SK-N-SH treated with all-trans-retinoic acid at 6 μM for 48 hours (cell line): ENCODE measurements at places on chromosomes 11 and 22.
A peak's percentile ranks its signal among the peaks of the same experiment; 100 is the strongest.

- no peak for ATAC-seq
Observed at GRCh38 chr11:69914286-69915150, 95.3 kb upstream of the FGF3 start.

- no peak for ATAC-seq
Observed at GRCh38 chr22:21068681-21069276, 23.0 kb downstream of the LRRC74B start.

DNA sequence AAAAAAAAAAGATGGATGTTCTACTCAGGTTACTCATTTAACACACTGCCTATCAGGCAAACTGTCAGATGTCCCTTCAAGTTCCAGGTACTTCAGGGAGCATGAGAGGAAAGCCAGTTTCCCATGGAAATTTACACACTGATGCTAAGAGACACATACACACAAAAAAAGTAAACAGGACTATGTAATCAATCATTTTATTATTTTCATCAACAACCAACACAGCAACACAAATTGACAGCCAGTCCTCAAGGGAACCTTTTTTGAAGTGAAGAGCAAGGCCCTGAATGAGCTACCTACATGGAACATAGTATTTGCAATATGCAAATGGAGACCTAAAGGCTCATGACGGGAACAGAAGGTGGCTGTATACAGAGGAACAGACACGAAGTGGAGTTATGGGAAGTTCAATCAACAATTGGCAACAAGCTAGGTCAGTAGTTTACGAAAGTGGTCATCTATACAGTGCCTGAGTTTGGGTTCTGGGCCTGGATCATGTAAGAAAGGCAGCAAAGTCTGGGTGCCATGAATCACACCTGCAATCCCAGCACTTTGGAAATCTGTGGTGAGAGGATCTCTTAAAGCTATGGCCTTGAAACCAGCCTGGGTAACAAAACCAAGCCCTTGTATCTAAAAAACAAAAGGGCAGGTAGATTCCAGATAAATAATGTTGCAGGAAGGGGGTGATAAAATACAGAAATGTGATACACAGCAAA lies 12.6 kb upstream of the WDR74 start:
- ATAC-seq = no peak

- peak; percentile 91 for ATAC-seq
Observed at GRCh38 chr11:13210424-13210823, 67.2 kb upstream of the BMAL1 start.

DNA sequence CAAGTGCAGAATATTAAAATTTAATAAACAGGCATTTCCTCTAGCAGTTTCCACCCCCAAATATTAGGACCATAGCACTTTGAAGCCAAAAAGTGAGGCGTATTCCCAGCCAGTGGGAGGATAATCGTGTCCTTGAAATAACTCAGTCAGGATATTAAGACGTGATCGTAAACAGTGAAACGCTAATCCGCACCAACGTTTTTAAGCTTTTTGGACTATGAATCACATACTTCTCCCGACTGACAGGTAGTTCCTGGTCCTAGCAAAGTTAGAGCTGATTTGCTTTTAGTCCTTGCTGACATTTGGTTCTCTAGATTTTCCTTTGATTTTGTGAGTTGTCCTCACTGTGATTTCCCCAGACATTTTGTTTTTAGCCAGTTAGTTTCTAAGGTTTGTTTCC lies 197.1 kb upstream of the ARHGAP20 start:
- ATAC-seq = no peak

- no peak for ATAC-seq
Observed at GRCh38 chr11:26553182-26553581, 18.9 kb downstream of the MUC15 start.

DNA sequence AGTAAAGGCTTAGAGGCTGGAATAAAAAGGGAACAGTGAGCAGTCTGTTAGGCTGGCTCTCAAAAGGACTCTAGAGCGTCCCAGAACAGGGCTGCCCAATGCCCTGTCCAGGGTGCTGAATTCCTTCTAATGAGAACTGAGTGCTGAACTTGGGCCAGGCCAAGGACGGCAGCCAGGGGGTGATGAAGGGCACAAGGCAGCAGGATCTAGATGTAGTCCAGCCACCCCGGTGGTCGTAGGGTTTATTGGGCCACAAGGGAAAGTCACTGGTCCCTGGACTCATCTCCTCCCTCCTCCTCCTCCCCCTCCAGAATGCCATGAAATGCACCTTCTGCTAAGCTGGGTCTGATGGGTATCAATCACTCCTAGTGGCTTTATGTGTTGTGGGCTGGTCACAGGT lies 19.2 kb downstream of the NPTXR start:
- peak; percentile 92 for ATAC-seq

DNA sequence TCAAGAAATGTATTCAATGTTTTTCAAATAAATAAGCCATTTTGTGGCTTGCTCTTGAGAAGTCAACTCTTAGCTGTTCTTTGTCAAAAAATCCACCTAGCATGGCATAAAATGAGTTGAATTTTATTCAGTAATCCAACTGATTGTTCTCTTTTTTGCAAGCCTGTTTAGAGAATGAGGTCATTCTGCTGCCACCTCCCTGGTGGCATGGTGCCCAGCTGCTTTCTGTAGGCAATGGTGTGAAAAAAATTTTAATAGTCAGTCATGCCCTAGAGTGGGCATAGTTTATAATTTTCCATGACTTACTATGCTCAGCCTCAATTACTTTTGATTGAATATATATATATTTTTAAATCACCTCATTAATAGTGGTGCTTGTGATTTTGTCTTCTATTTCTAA lies 177.2 kb downstream of the INSC start:
- no peak for ATAC-seq

DNA sequence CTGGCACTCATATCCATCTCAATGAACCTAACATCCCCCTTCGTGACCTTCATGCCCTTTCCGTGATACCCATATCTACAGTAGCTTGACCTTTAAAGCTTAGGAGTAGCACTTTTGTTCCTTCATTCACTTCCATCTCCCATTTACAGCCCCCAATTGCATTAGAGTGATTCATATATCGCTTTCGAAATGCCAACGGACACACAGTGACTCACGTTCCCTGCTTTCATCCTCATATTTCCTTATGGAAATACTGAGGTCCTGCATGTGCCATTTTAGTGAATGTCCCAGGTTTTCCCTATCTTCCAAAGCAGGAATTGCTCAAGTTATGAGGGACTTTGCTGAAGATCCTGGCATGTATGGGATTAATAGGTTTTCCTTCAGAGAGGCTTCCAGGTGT lies 44.3 kb upstream of the CEP126 start:
- peak; percentile 69 for ATAC-seq

GRCh38 chr22:31346255-31346732 lies at the start of gene PATZ1:
PATZ1 (minus strand) TSS chr22:31346346; CDS start chr22:31345602, 744 bp downstream.
- ATAC-seq = peak; percentile 19

DNA sequence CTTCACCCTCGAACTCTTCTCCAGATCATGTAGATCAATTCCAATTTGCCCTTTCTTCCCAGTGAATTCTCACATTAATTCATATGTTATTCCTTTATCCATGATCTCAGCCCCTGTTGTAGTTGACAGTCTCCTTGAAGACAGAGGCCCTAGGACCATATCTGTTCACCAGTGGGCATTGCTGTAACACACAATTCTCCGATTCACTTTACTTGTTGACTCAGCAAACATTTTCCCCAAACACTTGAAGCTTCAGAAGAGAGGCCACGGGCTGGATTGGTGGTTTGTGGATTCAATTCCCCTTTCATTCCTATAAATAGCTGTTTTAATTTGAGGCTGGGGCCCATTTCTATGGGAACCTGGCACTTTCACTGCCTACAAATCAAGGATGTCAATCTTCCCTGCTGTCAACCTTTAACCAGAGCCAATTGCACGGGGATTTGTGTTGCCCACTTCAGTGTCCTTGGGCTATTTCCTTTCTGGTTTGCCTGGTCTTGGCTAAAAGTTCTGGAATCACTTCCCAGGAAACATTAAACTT lies 393.0 kb upstream of the KIRREL3 start:
- ATAC-seq = no peak

- no peak for ATAC-seq
Observed at GRCh38 chr11:20488352-20488751, 100.8 kb downstream of the PRMT3 start.

DNA sequence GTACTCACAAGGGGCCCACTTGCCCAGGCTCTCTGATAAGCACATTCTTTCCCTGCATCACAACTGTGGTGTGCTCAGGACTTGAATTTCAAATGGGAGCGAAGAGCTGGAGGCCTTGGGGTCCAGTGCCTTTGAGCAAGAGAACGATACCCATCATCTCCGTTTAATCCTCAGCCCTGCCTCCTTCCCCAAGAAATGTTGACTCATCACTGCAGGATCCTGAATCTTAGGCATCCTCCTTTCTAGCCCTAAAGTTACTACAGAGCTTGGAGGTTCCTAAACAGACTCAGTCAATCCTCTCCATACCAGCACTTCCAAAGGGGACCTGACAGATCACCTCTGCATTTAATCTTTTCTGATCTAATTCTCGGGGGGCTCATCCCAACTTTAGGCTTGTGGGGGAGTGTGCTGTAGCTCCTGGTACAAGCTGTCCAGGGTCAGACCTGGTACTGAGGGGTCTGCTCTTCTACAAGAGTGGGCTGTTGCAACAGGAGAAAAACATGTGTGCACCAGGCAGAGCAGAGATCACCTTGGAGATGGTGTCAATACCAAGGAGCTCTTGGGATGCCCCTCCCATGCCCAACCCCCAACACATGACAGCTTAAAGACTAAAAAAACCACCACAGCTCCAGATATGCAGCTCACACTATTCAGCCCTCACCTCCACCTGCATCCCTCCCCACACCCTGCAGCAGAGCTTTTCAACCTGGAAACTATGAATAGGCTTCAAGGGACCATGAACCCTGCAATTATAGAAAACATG lies 3.9 kb upstream of the PRG2 start:
- no peak for ATAC-seq

GRCh38 chr11:1555713-1556153 lies 16.3 kb downstream of the DUSP8 start:
- no peak for ATAC-seq

- ATAC-seq = no peak
Observed at GRCh38 chr11:69568809-69569097, 72.2 kb upstream of the CCND1 start.

- ATAC-seq = peak; percentile 73
Observed at GRCh38 chr22:37544955-37545702, 15.2 kb upstream of the CDC42EP1 start.

- no peak for ATAC-seq
Observed at GRCh38 chr11:76444065-76444383, 794 bp upstream of the EMSY start.

GRCh38 chr11:37199082-37199481 lies 601.0 kb upstream of the RAG2 start:
- no peak for ATAC-seq

GRCh38 chr11:126284829-126285228 lies 1.9 kb downstream of the TIRAP start:
- ATAC-seq = peak; percentile 44

DNA sequence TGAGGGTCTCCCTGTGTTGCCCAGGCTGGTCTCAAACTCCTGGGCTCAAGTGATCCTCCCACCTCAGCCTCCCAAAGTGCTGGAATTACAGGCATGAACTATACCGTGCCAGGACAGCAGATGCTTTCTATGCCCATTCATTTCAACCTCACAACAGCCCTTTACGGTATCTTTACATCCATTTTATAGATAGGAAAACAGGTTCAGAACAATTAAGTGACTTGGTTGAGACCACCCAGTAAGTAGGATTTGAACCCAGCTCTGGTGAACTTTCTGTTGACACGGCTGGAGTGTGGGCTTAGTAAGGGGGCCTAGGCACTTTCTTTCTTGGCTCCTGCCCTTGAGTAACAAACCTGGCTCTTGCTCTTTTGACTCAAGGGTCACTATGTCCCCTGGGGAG lies 25.7 kb downstream of the TEF start:
- no peak for ATAC-seq

DNA sequence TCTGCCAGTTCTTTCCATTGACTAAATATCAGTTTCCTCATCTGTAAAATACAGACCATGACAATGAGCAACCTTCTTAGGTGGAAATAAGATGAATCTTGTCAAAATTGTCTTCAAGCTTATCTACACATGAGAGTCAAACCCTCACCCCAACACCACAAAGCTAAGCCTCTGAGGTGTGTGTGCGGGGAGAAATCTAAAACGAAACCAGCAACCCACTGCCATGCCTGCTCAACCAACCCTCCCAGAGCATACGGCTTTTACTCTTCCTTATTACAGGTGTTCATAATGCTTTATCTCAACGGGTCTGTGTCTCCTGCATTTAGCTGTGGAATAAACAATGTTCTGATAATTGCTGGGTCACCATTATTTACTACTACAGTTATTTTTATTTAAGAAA lies 235.4 kb downstream of the KIRREL3 start:
- ATAC-seq = no peak

DNA sequence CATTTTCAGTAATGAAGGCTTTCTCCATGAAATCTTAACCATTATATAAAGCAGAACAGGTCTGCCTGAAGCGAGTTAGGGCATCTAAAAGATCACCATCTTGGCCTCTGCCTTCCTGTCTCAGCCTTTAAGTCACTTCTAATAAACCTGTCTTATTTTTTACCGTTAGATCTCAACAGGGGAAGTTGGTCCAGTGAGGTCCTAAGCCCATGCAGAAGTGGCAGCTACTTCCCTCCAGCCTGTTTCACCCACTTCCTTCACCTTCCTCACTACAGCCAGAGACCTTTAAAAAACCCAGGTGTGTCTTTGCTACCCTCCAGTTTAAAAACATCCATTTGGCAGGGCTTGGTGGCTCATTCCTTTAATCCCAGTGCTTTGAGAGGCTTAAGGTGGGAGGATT lies 14.1 kb upstream of the LIPT2 start:
- no peak for ATAC-seq

GRCh38 chr11:31887180-31887579 lies 76.1 kb upstream of the PAX6 start:
- ATAC-seq = no peak

DNA sequence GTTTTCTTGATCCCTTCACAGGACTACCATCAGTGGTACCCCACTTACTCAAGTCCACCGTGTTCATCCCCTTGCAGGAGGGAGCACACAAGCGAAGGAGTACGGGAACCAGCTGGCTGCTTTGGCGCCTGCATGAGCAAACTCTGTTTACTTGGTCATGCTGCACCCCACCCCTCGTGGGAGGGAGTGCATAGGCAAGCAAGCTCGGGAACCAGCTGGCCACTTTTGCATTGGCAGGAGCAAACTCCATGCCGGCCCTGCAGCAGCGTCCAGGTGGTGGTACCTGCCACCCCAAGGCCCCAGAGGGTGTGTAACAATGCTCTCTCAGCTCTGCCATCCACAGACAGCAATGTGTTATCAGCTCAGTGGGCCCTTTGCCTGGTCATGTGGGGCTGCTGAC lies 737.8 kb downstream of the FAM181B start:
- no peak for ATAC-seq

DNA sequence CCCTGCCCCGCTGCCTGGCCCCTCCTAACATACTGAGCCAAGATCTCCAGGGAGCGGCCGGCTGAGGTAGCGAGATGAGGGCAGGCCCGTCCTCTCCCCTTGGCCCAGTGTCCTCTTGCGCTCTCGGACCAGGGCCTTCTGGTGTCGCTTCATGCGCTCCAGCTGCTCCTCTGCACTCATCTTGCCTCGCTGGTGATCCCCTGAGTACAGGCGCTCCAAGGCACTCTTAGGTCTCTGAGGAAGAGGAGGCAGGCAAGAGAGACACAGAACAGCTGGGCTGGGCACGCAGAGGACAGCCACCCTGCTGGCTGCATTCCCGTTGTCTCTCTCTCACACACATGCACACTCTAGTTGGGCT lies 50.6 kb downstream of the C11orf58 start:
- no peak for ATAC-seq
